DND-41 (cell line): ENCODE measurements at places on chromosomes 12 and 14.
A peak's percentile ranks its signal among the peaks of the same experiment; 100 is the strongest.

- no peak for DNase-seq
Observed at GRCh38 chr12:98409548-98409947, 105.8 kb upstream of the TMPO start.

DNA sequence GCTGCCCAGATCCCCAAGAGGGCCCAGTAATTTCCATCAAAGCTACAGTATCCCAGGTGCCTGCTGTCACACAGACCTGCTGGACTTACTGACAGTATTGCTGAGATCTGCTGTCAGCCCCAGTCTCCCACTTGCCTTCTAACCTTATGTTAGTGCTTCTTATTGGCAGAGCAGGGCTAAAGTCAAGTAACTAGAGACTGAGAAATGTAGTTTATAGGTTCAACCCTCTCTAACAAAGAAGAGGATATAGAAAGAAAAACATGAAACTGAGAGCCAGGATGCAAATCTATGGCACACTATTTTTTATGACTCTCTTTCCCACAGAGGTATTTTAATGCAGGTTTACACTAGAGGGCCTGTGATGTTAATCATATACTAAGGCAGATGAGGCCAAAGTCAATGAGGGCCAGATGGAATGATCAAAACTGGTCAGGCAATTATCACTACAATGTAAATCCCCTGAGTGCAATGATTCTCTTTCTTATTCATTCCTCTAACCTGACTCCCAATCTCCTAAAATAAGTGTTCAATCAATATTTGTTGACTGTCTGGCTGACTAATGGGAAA is 781.9 kb downstream of the VRK1 start:
- DNase-seq: no peak

- no peak for DNase-seq
Observed at GRCh38 chr12:122691566-122691965, 11.6 kb downstream of the HCAR2 start.

DNA sequence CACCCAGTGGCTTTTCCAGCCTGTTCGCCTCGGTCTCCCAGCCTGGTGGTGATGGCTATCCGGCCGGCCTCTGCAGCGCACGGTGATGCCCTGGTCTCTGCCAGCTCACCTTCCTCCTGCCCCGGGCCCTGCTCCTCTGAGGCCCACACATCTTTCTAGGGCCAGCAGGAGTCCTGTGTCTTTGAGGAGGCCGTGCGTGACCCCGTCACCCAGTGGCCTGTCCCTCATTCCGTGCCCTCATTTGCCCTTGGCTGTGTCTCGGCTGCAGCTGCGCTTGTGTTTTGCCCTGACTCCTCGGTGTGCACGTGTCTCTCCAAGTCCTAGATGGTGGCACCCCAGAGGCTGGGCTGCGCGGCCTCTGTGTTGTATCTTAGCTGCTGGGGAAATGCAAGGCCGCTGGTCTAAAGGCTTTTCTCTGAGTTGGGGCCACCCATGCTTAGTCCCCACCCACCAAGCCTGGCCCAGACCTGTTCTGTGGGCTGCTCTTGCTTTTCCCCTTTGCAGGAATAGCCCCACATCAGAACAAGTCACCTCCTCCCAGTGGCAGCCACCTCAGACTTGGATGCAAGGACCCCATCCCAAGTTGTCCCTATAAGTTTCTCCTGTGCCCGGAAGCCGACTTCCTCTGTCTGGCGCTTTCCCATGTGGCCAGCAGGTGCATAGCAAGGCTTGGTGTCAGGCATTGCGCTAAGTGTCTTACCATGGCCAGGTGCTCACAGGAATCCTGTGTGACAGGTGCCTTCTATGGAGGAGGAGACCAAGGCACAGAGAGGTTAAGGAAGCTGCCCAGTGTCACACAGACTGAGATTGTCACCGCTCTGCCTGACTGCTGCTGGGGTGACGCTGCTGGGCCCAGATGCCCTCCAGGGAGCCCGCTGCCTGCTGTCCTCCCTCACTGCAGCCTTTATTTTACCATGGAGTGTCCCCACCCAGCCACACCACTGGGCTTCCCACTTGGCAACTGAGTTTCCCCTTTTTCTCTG is 64.5 kb downstream of the TSPAN9 start:
- no peak for DNase-seq

DNA sequence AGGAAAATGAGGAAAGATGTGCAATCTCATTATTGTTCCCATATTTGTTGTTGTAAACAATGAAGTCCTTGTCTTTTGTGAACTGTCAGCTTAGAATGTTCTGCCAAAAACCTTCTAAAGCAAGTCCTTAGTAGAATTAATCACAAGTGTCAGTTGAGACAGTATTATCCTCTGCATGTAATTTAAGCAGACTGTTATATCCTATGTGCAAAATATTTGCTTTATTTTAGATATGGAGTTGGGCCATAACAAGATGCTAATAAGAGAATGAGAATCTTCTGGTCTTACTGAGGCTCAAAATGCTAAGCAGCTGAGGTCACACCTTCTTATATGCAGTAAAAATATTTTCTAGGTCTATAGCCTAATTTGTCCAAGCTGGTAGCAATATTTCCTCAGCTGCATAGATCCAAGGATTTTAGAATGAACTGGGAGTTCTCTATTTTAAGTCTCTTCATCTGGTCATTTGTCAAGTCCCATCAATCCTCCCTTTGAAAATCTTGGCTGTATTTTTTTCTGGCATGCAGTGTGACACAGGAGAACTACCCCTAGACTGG is 222.3 kb upstream of the NAV3 start:
- no peak for DNase-seq

DNA sequence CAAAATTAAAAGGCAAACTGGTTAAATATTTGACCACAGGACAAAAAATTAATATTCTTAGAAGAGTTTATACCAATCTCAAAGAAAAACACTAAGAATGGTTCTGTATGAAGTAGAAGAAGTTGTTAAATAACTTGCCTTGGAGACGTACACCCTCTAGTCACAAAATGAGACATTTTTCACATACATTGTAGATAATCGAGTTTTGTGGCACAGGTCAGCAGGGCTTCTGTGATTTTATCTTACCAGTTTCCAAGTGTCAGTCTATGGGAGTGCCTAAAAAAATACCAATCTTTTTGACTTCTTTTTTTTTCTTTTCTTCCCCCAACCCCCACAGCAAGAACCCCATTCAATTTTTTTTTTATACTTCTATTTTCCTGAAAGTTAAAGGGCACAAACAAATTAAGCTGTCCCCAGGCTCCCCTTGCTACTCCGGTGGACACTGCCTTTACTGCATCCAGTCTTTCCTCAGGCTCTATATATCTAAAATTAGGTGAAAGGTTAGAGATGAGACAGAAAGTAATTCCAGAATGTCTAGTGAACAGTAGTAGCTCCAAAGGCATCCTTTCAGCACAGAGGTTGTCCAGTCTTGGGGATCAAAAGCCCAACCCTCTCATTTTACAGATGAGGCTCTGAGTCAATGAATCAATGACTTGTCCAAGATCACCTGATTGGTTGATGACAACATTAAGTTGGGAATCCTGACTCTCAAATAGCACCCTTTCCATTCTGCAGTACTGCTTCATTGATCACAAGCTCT is 6.2 kb downstream of the LIMA1 start:
- DNase-seq: no peak

- peak; percentile 30 for DNase-seq
Observed at GRCh38 chr12:71780237-71780822, 25.7 kb downstream of the RAB21 start.

- no peak for DNase-seq
Observed at GRCh38 chr12:89072294-89073026, 279.8 kb downstream of the DUSP6 start.

- peak; percentile 85 for DNase-seq
Observed at GRCh38 chr12:48815126-48816110, 2.9 kb upstream of the CACNB3 start.

- no peak for DNase-seq
Observed at GRCh38 chr14:100778526-100778882, 47.4 kb upstream of the MEG3 start.

DNA sequence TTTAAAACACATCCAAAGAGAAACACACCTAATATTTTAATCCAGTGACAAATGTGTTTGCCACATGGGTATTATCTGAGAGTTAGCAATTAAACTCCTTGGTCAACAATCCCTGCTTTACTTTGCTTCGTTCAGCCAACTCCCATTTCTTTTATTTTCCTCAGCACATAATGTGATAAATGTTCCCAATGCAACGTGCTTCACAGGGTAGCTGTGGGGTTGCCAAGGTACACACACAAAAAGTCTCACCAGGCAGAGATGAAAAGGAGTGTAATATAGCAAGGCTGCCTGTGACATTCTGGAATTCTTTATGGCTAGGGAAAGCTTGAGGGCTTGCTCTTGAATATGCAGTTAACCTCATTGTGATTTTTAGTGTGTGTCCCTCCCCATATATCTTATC is 208.0 kb upstream of the DIO2 start:
- no peak for DNase-seq

GRCh38 chr14:23785208-23785607 is 149.0 kb downstream of the DHRS2 start:
- no peak for DNase-seq

- peak; percentile 86 for DNase-seq
Observed at GRCh38 chr14:77053046-77053841, 24.7 kb upstream of the IRF2BPL start.

GRCh38 chr14:88791629-88792472 is 902 bp downstream of the EML5 start:
- no peak for DNase-seq

GRCh38 chr14:98323836-98324235 is 948.2 kb downstream of the BCL11B start:
- no peak for DNase-seq

DNA sequence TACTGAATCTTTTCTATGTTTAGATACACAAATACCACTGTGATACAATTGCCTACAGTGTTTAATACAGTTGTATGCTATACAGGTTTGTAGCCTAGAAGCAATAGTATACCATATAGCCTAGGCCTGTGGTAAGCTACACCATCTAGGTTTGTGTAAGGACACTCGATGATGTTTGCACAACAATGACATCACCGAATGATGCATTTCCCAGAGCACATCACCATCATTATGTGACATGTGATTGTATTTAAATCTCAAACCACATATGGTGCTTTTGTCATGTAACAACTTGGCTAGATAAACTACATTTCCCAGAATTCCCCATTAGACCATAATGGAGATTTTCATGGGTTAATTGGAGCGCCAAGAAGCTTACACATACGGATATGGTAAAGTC is 128.4 kb upstream of the CPNE8 start:
- no peak for DNase-seq
